CD8-positive, alpha-beta memory T cell (primary cell): ENCODE measurements at places on chromosomes 12 and 14. TPM values are rescaled to one million over a fixed set of nuclear protein-coding genes. Genes with fewer than 3 reads are reported as not detected.

DNA sequence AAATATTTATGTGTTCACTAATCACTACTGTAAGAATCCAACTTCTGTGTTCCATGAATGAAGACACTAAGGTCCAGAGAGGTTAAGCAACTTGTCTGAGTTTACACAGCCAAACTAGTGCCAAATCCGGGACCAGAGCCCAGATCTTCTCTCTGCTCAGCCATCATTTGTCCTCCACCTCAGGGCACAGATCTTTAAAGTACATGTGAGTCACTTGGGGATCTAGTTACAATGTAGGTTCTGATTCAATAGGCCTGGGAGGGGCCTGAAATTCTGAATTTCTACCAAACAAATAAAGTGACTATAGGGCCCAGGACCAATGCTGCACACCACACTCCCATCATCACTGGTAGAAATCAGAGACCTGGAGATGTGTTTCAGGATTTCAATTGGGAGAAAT is 162.9 kb downstream of the GXYLT1 start:
- H3K27ac ChIP-seq = no peak overlapping the region
- H3K36me3 ChIP-seq = no peaks in the 10 kb centered on the region
- no peaks in the 10 kb centered on the region for H3K4me1 ChIP-seq
- no peak for DNase-seq
- H3K4me3 ChIP-seq = no peak overlapping the region
- H3K27me3 ChIP-seq = no peaks in the 10 kb centered on the region

- no peaks in the 10 kb centered on the region for H3K27me3 ChIP-seq
- H3K27ac ChIP-seq = no peak overlapping the region
- no peak for DNase-seq
- H3K4me3 ChIP-seq = no peak overlapping the region
Measured at GRCh38 chr14:96616161-96616721, 114.1 kb downstream of the PAPOLA start.

The PPP4R3A gene
- 158 TPM for total RNA-seq

The SNRNP35 gene
- 21.9 TPM for total RNA-seq

DNA sequence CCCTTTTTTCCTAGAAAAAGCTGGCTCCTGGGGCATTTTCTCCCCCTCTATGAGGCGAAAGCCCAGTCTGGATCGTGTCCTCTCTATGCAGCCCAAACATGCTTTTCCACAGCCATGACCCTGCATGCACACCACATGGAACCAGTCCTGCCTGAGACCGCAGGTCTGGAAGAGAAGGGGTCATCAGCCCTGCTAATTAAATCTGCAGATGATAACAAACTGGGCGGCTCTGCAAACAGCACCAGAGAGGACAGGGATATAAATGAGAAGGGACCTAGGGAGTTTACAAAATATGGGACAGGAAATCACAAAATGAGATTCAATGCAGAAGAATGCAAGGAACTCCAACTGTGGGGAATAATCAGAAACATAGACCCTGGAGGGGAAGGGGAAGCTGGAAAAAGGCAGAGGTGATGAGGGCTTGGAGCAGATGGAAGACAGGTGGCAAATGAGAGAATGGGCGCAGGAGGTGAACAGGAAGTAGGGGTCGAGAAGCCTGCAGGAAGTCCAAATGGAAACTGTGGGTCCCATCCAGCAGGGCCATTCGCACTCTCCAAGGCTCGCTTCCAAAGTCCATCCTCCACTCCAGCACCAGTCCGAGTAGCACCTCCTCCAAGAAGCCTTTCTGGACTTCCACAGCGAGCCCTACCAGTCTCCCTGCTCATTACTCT is 76.3 kb downstream of the ANO2 start:
- H3K4me3 ChIP-seq = no peak overlapping the region
- H3K27ac ChIP-seq = no peak overlapping the region
- no peaks in the 10 kb centered on the region for H3K4me1 ChIP-seq
- no peaks in the 10 kb centered on the region for H3K27me3 ChIP-seq
- no peak for DNase-seq
- no peaks in the 10 kb centered on the region for H3K36me3 ChIP-seq

The TSPAN19 gene
- total RNA-seq = not detected

GRCh38 chr12:52216100-52216499 is 16.9 kb upstream of the KRT7 start:
- H3K27ac ChIP-seq = no peak overlapping the region
- peaks cover 3% of the 10 kb centered on the region for H3K27me3 ChIP-seq
- no peaks in the 10 kb centered on the region for H3K36me3 ChIP-seq
- no peaks in the 10 kb centered on the region for H3K4me1 ChIP-seq

The NANOG gene
- total RNA-seq = not detected

DNA sequence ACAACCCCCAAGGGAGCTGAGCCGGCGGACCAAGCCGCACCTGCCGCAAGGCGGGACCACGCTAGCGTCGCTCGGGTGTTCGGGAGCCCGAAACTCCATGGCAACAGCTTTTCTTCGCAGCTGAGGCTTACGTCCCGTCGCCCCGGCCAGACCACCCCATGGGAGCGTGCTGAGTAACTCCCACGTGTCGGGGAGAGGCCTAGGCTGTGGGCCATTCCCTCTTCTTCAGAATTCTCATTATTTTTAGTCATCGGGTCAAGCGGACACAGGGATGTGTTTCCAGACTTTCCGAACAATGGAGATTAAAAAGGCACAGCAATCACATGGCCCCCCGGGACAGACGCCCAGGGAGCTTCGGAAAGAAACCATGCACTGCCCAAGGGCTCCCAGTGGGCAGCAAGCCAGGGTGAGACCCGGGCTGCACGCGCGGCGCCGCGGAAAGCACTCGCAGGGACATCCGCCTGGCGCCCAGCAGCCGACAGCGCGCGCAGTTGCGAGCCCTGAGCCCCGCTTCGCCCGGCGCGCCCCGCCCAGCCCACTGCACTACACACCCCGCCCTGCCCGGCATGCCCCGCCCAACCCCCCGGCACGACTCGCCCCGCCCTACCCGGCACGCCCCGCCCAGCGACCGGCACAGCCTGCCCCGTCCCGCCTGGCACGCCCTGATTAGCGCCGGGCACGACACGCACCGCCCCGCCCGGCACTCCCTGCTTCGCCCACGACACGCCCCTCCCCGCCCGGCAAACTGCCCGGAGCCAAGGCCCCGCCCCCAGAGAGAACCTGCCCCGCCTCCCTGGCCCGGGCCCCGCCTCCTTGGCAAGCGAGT is 422 bp upstream of the AK7 start:
- peak overlapping the region; percentile 41 for H3K27ac ChIP-seq
- peaks cover 5% of the 10 kb centered on the region for H3K4me1 ChIP-seq
- no peaks in the 10 kb centered on the region for H3K27me3 ChIP-seq
- peak overlapping the region; percentile 91 for H3K4me3 ChIP-seq
- no peaks in the 10 kb centered on the region for H3K36me3 ChIP-seq

- peak overlapping the region; percentile 38 for H3K27ac ChIP-seq
- DNase-seq = no peak
- H3K27me3 ChIP-seq = no peaks in the 10 kb centered on the region
- no peaks in the 10 kb centered on the region for H3K36me3 ChIP-seq
Measured at GRCh38 chr14:53108292-53109104, 44.6 kb downstream of the DDHD1 start.

The ZC3H14 gene
- 50.3 TPM for total RNA-seq

DNA sequence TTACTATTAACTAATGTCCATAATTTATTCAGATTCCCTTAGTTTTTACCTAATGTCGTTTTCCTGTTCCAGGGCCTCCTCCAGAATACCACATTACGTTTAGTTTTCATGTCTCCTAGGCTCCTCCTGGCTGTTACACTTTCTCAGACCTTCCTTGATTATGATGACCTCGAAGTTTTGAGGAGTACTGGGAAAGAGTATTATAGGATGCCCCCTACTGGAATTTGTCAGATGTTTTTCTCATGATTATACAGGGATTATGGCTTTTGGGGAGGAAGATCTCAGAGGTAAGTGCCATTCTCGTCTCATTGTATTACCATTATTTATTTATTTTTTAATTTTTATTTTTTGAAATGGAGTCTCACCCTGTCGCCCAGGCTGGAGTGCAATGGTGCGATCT is 17.7 kb upstream of the C1S start:
- no peak overlapping the region for H3K4me3 ChIP-seq
- no peak for DNase-seq
- H3K27ac ChIP-seq = no peak overlapping the region
- no peaks in the 10 kb centered on the region for H3K27me3 ChIP-seq
- no peaks in the 10 kb centered on the region for H3K36me3 ChIP-seq

GRCh38 chr14:21671371-21671770 is 2.2 kb downstream of the OR4E1 start:
- DNase-seq = no peak
- H3K27me3 ChIP-seq = no peaks in the 10 kb centered on the region
- H3K27ac ChIP-seq = no peak overlapping the region
- no peak overlapping the region for H3K4me3 ChIP-seq
- H3K4me1 ChIP-seq = no peaks in the 10 kb centered on the region

GRCh38 chr12:93639406-93639805 is 37.8 kb upstream of the CRADD start:
- no peaks in the 10 kb centered on the region for H3K36me3 ChIP-seq
- H3K4me3 ChIP-seq = no peak overlapping the region
- no peaks in the 10 kb centered on the region for H3K27me3 ChIP-seq
- H3K4me1 ChIP-seq = no peaks in the 10 kb centered on the region
- no peak for DNase-seq

The SLC2A14 gene
- 0.13 TPM for total RNA-seq

The IL26 gene
- 1.00 TPM for total RNA-seq

DNA sequence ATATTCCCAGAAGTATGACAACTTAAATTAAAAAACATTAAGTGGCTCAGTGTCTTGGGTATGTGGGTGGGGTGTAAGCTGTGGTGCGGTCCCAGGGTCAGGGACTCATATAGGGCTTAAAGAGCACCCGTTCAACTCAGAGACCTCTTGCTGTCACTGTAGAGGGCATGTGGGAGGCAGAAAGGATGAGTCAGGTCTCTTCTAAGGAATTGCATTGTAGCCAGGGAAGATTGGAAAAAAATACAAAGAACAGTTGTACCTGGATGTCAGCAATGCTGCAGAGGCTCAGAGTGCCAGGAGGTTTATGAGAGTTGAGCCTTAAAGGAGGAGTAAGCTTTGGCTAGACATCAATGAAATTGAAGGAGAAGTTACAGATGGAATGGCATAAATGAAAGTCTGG is 104.1 kb downstream of the MYRFL start:
- H3K27me3 ChIP-seq = no peaks in the 10 kb centered on the region
- no peaks in the 10 kb centered on the region for H3K36me3 ChIP-seq
- H3K4me3 ChIP-seq = no peak overlapping the region

The CD69 gene
- total RNA-seq = 66.8 TPM

DNA sequence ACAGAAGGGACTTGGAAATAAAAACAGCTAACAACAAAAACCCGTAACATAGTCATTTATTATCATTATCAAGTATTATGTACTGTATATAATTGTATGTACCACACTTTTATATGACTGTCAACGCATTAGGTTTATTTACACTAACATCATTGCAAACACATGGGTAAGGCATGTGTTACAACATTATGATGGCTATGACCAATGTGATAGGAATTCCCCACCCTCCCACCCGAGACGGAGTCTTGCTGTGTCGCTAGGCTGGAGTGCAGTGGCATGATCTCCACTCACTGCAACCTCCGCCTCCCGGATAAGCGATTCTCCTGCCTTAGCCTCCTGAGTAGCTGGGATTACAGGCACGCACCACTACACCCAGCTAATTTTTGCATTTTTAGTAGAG is 82.6 kb downstream of the ERC1 start:
- H3K4me1 ChIP-seq = no peaks in the 10 kb centered on the region
- no peaks in the 10 kb centered on the region for H3K27me3 ChIP-seq
- no peak overlapping the region for H3K27ac ChIP-seq
- H3K4me3 ChIP-seq = no peak overlapping the region

The TTC9 gene
- total RNA-seq = 6.5 TPM

- DNase-seq = no peak
- no peaks in the 10 kb centered on the region for H3K27me3 ChIP-seq
- H3K4me3 ChIP-seq = no peak overlapping the region
Measured at GRCh38 chr14:94836849-94837248, 66.9 kb upstream of the GSC start.

- H3K36me3 ChIP-seq = no peaks in the 10 kb centered on the region
- H3K4me1 ChIP-seq = peaks cover 13% of the 10 kb centered on the region
- no peak for DNase-seq
- no peak overlapping the region for H3K4me3 ChIP-seq
Measured at GRCh38 chr12:13200841-13201240, 4.3 kb downstream of the EMP1 start.

The ZNF410 gene
- 65.2 TPM for total RNA-seq

- H3K27me3 ChIP-seq = no peaks in the 10 kb centered on the region
- H3K36me3 ChIP-seq = no peaks in the 10 kb centered on the region
- H3K4me1 ChIP-seq = peaks cover 3% of the 10 kb centered on the region
- no peak overlapping the region for H3K4me3 ChIP-seq
Measured at GRCh38 chr12:62372825-62373224, 93.8 kb upstream of the MON2 start.

GRCh38 chr12:114911196-114911595 is 227.2 kb upstream of the TBX3 start:
- no peaks in the 10 kb centered on the region for H3K36me3 ChIP-seq
- H3K4me3 ChIP-seq = no peak overlapping the region
- no peaks in the 10 kb centered on the region for H3K27me3 ChIP-seq
- no peak for DNase-seq

The ANO2 gene
- not detected for total RNA-seq

GRCh38 chr12:57883057-57883456 is 36.5 kb upstream of the CTDSP2 start:
- H3K4me3 ChIP-seq = no peak overlapping the region
- no peak overlapping the region for H3K27ac ChIP-seq
- DNase-seq = no peak
- peaks cover 3% of the 10 kb centered on the region for H3K4me1 ChIP-seq
- H3K36me3 ChIP-seq = no peaks in the 10 kb centered on the region
- H3K27me3 ChIP-seq = no peaks in the 10 kb centered on the region

The CAPZA3 gene
- not detected for total RNA-seq

- no peak for DNase-seq
- no peaks in the 10 kb centered on the region for H3K27me3 ChIP-seq
- peak overlapping the region; percentile 60 for H3K27ac ChIP-seq
- H3K36me3 ChIP-seq = no peaks in the 10 kb centered on the region
- H3K4me3 ChIP-seq = no peak overlapping the region
Measured at GRCh38 chr14:87994974-87995373, 2.0 kb upstream of the GALC start.

DNA sequence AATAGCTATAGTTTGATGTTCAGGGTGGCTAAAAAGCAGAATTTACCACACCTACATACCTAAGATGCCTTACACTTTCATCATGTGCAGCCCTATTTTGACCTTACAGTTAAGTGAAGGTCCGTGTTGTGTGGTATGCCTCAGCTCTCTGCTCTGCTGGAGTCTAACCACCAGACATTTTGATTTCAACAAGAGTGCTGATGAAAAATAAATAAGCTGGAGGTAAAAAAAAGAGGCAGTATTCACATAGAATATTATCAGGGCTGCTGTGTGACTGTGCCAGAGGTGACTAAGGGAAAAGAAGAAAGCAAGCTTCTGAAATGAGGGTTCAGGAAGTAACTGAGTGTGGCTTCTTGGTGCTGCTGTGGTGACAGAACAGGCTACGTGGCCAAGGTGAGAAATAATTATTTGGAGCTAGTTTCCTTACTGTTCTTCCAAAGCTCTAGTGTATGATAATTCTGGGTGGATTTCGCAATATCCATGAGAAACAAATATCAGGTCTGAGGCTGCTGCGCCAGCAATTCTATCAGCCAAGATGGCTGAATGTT is 188.8 kb downstream of the STXBP6 start:
- H3K4me1 ChIP-seq = no peaks in the 10 kb centered on the region
- no peak for DNase-seq
- no peak overlapping the region for H3K4me3 ChIP-seq
- H3K27ac ChIP-seq = no peak overlapping the region
